ENCODE measurements at places on chromosomes 12 and 14.

GRCh38 chr12:49633703-49634345 is 10.5 kb downstream of the PRPF40B start:
- no peak for DNase-seq

DNA sequence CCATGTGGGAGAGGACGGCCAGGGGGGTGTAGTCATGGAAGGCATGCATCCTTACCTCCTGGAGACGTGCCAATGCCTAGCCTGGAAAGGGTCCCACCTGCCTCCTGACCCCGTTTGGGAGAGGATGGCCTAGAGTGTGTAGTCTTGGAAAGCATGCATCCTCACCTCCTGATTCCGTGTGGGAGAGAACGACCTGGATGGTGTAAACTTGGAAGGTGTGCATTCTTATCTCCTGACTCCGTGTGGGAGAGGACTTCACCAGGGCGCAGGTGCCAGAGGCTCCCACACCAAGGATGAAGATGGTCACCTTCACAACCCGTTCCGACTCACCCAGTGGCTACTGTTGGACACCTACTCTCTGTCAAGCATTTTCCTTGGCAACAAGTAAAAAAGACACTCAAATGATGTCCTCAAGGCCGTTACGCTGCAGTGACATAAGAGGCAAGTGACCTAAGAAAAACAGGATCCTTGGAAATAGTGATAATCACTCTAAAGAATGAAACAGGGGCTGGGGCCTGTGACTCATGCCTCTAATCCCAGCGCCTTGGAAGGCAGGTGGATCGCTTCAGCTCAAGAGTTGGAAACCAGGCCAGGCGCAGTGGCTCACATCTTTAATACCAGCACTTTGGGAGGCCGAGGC is 37.5 kb upstream of the FZD10 start:
- DNase-seq: no peak

- DNase-seq: no peak
These were observed 165.5 kb downstream of the SLC41A2 start for GRCh38 chr12:104792570-104792969.

- DNase-seq: no peak
These were observed 18.7 kb upstream of the KICS2 start for GRCh38 chr12:64240781-64241180.

- no peak for DNase-seq
These were observed 27.6 kb downstream of the TDP1 start for GRCh38 chr14:89983375-89983774.

DNA sequence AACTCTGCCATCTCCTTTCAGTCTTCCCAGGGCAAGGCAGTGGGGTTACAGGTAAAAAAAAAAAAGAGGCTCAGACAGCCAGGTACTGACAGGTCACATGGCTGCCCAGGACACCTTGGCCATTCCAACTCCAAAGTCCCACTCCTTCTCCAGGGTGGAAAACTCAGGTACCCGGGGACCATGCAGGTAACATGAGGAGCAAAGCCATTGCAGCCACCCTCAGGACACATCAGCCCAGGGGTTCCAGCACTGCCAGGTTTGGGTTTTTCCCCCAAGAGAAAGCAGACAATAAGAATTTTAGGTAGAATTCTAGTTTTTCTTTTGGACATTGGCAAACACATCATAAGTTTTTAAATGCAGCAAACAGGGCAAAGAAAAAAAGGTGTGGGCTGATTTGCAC is 15.3 kb downstream of the FAM222A start:
- DNase-seq: no peak

- DNase-seq: no peak
These were observed 262.0 kb downstream of the MED13L start for GRCh38 chr12:116015525-116015924.

DNA sequence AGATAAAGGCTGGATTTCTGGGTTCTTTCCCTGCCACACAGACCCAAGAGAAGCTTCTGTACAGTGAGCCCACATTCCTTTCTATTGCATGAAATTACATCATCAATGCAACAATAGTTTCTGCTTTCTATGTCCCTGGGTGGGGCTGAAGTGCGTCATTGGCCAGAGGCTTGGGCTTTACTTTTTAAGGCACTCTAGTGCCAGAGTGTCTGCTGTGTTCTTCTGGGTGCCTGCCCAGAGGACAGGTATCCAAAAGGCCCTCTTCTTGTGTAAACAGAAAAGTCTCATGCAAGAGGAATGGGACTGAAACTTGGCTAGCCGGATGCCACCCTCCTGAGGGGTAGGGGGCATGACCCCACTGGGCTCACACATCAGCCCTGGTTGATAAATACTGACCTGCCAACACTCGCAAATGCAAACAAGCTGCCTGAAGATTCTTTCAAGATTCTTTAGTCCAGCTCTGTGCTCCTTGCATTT is 5.9 kb downstream of the KRT86 start:
- no peak for DNase-seq

- no peak for DNase-seq
These were observed 28.8 kb downstream of the CLMN start for GRCh38 chr14:95290871-95291431.

- no peak for DNase-seq
These were observed 23.8 kb upstream of the PYROXD1 start for GRCh38 chr12:21413369-21414277.

DNA sequence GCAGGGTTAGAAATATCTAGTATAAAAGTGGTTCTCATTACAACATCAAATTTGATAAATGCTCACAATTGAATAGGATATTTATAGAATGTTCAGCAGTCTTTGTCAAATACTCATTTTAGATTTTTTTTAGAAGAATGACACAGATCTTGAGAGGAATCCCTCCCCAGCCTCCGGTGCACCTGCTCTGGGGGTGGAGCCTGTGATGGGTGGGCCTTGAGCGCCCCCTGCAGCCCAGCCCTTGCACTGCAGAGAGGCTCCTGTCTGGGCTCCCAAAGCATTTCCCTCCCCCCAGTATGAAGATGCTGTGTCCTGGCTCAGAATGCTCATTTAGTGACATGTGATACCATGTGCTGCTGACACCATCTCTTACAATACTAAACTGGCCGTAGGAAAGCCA is 792.3 kb downstream of the TMEM121 start:
- no peak for DNase-seq

- no peak for DNase-seq
These were observed 337.9 kb downstream of the AACS start for GRCh38 chr12:125402874-125403789.

- no peak for DNase-seq
These were observed 22.8 kb downstream of the ANO2 start for GRCh38 chr12:5921966-5922899.

- DNase-seq: no peak
These were observed 28.3 kb downstream of the FRMD6 start for GRCh38 chr14:51680031-51680430.

- DNase-seq: peak; percentile 5
These were observed 228.8 kb upstream of the RGS6 start for GRCh38 chr14:71703477-71703876.
